ENCODE measurements at places on chromosomes 4 and X. TPM values are rescaled to one million over a fixed set of nuclear protein-coding genes. Genes with fewer than 3 reads are reported as not detected.

DNA sequence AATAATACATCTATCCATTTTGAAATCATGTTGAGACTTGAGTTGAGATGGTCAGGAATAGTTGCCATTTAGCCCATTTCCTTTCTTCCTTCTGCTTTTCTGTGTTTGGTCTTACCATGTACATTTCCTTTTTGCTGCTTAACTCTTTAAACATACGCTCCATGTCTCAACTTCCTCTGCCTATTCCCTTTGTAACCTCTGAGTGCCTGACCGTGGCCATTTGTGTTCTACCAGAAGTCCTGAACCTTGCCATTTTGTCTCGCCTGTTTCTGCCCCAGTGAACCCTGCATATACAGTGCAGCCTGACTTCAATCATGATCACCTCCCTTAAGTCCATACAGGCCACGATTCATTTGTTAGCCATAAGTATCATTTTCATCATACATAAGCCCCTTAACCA lies 169.0 kb downstream of the RAPGEF2 start:
- DNase-seq = no peak

DNA sequence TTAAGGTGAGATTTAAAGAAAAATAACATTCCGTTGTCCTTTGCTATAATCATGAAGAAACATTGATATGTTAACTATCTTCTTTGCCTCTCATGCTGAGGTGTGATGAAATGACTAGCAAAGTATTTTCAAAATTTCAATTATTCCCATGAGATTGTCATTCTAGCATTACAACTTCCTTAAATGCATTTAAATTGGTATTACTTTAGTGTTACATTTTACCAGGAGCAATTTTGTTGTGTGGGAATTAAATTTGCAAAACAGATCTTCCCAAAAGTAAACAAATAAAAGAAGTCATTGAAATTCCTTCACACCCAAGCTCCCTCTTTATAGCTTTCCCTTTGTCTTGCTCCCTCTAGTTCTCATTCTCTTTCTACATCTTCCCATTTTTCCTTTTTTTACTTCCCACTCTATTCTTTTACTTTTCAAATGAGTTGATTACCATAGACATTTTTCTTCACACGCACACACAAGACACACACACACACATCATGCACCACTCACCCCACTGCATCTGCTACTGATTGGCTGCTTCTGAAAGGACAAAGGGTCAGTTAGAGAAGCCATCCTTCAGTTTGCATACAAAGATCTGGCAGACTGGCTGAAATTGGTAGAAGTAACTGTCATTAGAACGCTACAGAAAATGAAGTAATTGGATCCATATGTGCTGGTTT lies 10.0 kb upstream of the APELA start:
- no peak for DNase-seq

- no peak for DNase-seq
Measured at GRCh38 chrX:106437407-106437806, 174.4 kb upstream of the RADX start.

- DNase-seq = peak; percentile 54
Measured at GRCh38 chr4:825063-825970, 612 bp downstream of the CPLX1 start.

DNA sequence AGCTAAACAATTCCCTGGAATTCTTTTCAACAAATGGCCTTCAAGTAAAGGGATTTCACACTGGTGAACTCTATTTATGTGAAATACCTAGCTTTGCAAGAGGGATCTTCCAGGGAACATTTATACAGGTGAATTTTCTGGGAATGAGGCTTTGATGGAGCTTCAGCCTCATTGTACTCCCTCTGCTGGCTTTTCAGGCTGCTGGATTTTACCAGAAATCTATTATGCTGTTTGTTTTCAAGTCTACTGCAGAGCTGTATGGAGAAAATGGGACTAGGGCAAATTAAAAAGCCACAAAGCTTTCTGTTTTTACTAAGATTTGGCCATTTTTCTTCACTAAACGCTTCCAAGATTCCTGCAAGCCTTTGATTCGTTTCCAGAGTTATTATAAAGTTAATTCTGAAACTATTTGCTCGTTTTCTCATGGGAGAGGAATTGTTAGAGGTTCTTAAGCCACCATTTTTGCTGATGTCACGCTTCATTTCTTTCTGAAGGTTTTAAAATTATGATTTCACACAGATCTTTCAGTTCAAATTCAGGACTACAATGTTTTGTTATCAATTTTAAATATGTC lies 31.6 kb downstream of the KDM6A start:
- no peak for DNase-seq

DNA sequence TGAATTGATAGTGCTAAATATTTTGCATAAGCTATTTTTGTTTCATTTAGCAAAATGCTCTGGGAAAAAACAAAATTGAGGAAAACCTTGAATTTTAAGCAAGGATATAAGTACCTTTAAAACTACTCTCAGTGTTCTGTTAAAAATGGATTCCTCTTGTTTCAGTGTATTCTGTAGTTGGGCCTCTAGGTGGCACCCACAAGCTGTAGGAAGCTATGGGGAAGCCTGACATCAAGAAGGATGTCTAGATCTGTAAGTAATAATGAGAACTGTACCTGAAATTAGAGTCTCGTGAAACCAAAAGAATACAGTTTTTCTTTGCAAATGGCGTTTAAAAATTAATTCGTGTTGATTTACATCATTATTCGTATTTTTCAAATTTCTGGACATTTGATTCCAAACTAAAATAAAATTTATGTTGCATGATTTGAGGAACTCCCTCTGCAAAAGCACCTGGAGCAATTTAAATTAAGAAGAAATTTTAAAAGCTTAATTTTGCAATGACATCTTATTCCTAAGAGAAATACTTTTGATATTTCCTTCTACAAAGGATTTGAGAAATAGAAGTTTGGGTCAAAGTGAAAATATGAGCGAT lies 51.2 kb downstream of the TMPRSS11E start:
- peak; percentile 58 for DNase-seq

- peak; percentile 73 for DNase-seq
Measured at GRCh38 chrX:16892504-16893362, 22.6 kb upstream of the RBBP7 start.

DNA sequence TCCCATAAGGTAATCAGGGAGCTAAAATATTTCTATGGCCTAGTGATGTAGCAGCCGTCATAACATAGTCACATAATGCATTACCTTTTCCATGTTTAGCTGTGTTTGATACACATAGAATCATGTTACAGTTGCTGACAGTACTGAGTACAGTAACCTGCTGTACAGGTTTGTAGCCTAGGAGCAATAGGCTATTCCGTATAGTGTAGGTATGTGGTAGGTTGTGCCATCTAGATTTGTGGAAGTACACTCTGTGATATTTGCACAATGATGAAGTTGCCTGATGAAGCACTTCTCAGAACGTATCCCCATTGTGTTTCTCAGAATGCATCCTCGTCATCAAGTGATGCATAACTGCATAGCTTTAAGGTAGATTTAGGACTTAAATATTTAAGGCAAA lies 495.6 kb upstream of the ZFP42 start:
- no peak for DNase-seq

- no peak for DNase-seq
Measured at GRCh38 chr4:13523105-13523477, 21.2 kb downstream of the NKX3-2 start.

- DNase-seq = peak; percentile 3
Measured at GRCh38 chrX:71870208-71871098, 40.2 kb upstream of the NHSL2 start.

DNA sequence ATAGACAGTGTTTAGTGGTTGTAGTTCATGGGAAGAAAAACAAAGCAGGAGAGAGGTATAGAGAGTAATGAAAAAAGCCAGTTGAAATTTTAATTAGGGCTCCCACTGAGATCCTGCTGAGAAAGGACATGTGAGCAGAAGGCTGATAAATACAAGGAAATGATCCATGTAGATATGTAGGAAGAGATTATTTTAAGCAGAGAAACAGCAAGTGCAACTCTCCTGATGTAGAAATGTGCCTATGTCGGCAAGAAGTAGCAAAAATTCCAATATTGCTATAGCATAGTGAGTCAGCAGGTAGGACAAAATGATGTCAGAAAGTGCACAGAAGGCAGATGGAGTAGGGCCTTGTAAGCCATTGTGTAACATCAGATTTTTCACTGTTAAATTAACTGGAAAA lies 1027.3 kb downstream of the PCDH18 start:
- DNase-seq = peak; percentile 25

DNA sequence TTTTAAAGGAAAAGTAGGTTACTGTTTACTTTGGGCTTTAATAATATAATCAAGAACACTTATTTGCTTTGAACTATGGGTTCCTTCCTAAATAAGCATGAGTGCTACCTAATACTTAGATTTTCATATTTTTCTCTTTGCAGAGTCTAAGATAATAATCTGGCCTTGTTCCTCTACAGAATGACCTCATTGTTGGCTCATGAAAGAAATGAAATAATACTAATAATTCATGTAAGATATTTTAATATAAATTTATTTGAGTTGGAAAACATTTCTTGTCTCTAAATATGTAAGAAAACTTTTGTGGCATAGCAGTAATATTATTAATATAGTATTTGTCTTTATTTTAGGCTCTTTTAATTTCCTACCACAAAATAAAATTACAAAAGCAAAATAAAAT lies 601.3 kb downstream of the IQCM start:
- DNase-seq = no peak

DNA sequence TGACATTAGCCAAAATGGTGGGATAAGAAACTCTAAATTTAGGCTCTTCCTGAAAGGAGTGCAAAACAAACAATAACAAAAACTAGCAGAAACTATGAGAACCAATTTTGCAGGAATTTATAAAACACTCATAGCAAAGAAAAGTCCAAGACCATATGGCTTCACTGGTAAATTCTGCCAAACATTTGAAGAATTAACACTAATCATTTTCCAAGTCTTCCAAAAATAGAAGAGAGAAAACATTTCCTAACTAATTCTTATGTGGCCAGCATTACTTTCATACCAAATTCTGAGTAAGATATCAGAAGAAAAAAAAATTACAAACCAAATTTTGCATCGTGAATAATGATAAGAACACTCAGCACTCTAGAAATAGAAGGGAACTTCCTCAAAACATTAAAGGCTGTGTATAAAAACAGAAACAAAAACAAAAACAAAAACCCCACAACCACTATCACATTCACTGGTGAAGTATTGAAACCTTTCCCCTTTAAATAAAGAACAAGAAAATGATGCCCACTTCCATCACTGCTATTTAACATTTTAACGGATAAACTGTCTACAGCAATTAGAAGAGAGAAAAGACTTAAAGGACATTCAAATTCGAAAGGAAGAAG lies 524.3 kb upstream of the GALNTL6 start:
- DNase-seq = no peak

DNA sequence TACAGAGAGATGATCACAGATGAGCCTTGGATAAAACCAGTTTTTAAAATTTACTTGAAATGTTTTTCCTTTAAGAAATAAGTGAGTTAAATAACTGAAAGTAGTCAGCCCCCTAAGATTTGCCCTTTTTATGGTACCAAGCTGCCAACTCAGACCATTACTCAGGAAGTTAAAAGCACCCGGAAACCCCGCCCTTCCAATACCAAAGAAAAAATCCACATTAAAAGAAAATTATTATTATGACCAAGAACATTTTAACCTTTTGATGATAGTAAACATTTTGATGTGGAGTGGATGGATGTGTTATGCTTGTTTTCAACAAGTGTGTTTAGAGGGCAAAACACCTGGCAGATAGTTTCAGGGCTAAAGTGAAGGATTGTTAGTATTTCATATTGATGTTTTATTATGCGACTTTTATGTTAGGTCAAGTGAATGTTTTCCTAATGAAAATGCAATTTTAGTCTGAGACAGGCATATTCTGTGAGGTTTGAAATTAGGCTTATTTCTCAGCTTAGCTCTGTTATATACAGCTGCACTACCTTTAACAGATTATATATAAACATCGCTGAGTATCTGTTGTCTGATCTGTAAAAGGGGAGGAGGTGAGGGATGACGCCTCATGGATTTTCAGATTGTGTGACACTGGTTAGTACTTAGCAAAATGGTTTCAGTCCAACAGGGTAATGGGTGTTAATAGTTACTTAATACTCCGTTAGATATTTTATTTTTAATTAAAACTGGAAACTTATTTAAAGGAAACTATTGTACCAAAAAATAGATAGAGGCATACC lies 89.0 kb downstream of the KDM6A start:
- DNase-seq = no peak

GRCh38 chr4:26412381-26413372 lies 77.6 kb downstream of the CCKAR start:
- DNase-seq = no peak

DNA sequence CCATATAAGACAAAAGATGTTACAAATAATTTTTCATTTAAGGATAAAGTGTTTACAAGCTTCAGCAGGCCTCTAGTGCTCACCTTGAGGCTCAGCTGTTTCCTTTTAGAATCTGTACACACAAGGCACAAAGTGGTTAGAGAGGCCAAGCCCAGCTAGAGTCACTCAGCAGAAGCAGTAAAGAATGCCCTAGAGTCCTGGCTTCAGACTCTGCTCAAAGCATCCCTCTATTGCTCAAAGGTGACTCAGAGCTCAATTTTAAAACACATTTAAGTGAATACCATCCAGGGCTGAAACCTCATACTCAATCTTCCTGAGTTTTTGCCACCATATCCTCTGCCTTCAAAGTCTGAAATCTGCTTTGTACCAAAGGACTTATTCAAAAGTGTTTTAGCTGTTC lies 22.6 kb upstream of the PHF8 start:
- no peak for DNase-seq

DNA sequence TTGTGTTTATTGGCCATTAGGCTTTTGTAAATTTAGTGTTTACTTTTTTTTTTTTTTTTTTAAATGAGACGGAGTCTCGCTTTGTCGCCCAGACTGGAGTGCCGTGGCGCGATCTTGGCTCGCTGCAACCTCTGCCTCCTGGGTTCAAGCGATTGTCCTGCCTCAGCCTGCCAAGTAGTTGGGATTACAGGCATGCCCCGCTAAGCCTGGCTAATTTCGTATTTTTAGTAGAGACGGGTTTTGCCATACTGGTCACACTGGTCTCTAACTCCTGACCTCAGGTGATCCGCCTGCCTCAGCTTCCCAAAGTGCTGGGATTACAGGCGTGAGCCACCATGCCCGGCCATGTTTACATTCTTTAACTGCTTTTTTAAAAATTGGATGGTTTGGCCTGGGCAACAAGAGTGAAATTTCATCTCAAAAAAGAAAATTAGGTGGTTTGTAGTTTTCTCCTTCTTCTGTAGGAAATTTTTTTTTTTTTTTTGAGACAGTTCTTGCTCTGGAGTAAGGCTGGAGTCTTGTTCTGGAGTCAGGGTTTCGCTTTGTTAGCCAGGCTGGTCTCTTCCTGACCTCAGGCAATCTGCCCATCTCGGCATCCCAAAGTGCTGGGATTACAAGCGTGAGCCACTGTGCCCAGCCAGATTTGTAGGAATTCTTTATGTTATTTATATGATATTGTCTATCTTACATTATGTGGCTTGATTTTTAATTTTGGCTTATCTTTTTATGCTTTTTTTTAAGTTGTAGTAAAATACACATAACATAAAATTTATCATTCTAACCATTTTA lies 15.1 kb downstream of the UBE2K start:
- DNase-seq = no peak

GRCh38 chr4:91590260-91590659 lies 713.5 kb upstream of the GRID2 start:
- no peak for DNase-seq

- no peak for DNase-seq
Measured at GRCh38 chr4:6388713-6389112, 83.7 kb downstream of the PPP2R2C start.

Gene CLDN22
- not detected for total RNA-seq

Gene SMPX
- 1.4 TPM for total RNA-seq

Gene SLBP
- 86.1 TPM for total RNA-seq

Gene AADAT
- total RNA-seq = 8.0 TPM

Gene ETDA
- total RNA-seq = not detected

Gene PHF8
- total RNA-seq = 2.3 TPM

Gene PABPC5
- not detected for total RNA-seq

Gene FGF13
- 0.29 TPM for total RNA-seq

Gene GLRB
- total RNA-seq = not detected

All from Caki2 (cell line).